NCI-H526 treated with DMSO at 0.1 percent for 48 hours (cell line): ENCODE measurements at places on chromosomes 12 and 14.

DNA sequence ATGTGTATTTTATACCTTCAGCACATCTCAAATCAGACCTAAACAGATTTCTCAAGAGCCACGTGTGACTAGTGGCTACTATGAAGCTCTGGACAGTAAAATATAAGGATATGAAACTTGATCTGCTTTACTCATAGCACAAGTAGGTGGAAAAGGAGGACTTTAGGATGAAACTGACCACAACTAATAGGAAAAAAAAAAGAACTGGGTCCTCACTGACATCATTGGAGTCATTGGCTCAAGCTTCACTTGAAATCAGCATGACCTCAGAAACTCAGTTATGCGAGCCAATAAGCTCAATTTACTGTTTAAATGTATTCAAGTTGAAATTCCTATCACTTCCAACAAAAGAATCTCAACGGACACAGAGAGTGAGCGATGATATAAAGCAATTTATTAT lies 34.1 kb upstream of the CIT start:
- no peak for DNase-seq

DNA sequence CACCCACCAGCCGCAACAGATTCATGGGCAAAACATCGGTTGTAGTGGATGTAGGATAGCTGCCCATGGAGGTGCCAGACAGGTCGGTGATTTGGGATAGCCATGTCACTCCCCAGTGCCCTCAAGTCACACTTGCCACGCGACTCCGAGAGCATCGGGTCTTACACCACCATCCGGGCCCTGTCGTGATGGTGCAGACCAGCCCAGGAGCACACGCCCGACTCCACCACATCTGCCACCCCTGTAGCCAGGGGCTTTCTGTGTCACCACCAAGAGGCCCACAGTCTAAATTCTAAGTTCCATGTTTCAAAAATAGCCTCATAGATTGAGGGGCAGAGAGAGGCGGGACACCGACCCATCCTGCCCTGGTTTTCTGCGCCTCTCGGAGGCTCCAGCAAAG lies 18.0 kb downstream of the FOXN4 start:
- no peak for DNase-seq

GRCh38 chr14:29836395-29836794 lies 91.3 kb downstream of the PRKD1 start:
- DNase-seq: no peak

GRCh38 chr14:81433378-81433777 lies 33.3 kb upstream of the STON2 start:
- DNase-seq: no peak

DNA sequence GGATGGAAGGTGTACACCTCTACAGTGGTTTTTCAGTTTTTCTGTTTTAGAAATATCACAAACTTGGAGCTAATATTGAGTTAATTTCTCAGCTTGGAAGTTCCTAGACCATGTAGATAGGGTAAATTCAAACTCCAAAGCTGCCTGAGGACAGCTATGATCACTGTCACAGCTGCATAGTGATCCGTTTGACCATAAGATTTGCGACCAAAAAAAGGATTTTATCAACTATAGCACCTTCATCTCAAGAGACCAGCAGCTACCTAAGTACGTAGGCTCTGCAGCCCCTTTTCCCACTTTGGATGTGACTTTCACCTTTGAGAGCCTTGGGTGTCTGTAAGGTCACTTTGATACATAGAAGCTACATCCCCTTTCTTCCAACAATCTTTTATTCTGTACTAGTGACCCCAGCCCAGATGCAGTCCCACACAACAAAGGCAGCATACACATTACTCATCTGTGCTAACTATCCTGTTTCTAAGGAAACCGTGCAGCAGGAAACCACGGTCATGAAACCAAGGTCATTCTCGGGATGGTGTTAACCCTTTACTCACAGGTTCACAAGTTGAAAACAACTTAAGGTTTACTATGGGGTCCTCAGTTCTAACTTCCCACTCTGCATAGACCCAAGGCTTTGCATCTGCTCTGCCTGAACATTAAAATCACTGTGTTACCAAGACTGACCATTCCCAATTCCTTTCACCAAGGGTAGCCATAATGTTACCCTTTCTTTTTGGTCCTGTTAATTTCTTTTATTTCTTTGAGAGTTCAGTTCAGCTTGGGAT lies 75.4 kb downstream of the IFT81 start:
- no peak for DNase-seq
